ENCODE measurements at places on chromosomes 5 and 9.

DNA sequence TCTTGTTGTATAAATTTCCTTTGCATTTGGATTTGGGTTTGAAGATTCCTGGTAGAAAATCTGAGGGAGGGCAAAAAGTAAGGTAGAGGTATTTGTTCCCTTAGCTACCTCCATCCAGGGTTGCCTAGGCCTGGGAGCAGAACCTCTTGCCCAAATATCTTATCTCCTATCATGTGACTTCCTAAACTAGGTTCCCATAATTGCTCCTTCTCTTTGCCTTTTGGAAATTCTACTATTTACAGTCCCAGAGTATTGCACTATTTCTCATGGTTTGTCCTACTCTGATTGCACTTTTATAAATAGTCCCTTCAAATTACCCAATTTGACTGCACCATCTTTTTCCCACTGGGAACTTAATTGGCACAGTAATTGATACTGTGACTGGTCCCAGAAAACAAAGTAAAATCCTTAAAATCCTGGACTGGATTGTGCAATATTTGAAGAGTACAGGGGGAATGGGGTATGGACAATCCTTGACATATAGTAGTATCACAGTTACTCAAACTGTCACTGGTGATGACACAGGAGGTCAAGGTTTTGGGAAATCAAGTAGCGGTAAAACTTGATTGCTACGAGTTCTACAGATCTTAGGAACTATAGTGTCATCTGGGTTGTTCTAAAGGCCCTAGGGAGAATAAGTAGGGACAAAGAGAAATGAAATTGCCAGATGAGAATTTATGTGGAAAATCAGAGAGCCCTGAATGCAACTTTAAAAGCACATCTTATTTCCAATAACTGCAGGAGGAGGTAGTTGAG lies 31.5 kb upstream of the TMED7 start:
- no peak for DNase-seq

- DNase-seq: peak; percentile 28
Measured at GRCh38 chr5:56282216-56282615, 49.1 kb upstream of the ANKRD55 start.

GRCh38 chr5:169080448-169080911 lies 220.5 kb downstream of the SLIT3 start:
- no peak for DNase-seq

GRCh38 chr5:96814041-96814440 lies 6.3 kb upstream of the ERAP1 start:
- no peak for DNase-seq

DNA sequence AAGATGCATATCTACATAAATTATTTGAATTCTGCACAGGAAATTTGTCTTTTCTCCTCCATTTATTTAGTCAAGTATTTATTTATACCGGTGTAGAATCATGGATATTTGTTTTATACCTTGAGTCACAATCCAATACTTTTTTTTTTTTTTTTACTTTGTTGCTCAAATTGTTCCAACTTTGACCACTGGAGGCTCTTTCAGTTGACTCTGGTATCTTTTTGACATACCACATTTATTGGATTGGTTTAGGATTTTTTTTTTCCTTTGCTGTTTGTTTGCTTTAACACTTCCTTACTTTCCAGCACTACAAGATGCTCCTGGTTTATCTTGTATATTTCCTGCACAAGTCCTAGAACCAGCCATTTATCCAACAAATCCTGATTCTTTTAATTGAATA lies 543.1 kb upstream of the RIOK2 start:
- no peak for DNase-seq

DNA sequence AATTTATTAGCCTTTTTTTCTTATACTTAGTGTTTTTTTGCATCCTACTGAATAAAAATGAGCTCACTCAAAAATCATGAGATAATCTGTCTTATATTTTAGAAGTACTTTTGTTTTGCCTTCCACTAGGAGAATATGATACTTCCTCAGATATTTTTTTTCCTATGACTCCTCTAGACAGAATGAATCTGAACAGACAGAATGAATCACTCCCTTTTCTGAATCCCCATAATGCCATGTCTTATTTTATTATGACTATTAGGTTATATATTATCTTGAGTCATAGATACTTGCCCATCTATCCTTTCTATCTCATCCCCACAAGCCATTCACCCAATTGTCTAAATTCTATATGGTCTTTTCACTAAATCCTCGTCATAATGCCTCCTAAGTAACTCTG lies 134.6 kb downstream of the BRINP1 start:
- no peak for DNase-seq

- DNase-seq: no peak
Measured at GRCh38 chr9:134399435-134400056, 73.3 kb downstream of the RXRA start.

- no peak for DNase-seq
Measured at GRCh38 chr5:112338681-112339337, 80.3 kb downstream of the EPB41L4A start.
